ENCODE measurements at places on chromosomes 3 and 15.

DNA sequence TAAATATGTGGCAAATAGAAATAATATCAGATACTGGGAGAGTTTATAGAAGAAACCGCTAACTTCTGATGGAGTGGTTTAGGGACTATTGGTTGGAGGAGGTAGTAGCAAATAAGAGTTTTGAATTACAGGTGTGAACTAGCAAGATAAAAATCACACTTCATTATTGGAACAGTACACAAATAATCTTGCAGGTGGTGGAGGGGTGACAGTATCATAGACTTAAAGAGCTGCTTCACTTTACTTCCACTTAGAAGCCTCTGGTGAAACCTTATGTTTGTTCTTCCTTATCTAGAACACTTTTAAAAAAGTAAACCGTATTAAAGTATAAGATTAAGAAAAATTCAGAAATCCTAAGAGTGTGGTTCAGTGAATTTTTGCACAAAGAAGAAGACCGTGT lies 69.4 kb downstream of the MEF2A start:
- no peak for DNase-seq

- DNase-seq = no peak
These were observed 161.2 kb downstream of the FRMD5 start for GRCh38 chr15:44033894-44034293.

GRCh38 chr15:55221090-55222011 lies 24.6 kb upstream of the RSL24D1 start:
- no peak for DNase-seq

DNA sequence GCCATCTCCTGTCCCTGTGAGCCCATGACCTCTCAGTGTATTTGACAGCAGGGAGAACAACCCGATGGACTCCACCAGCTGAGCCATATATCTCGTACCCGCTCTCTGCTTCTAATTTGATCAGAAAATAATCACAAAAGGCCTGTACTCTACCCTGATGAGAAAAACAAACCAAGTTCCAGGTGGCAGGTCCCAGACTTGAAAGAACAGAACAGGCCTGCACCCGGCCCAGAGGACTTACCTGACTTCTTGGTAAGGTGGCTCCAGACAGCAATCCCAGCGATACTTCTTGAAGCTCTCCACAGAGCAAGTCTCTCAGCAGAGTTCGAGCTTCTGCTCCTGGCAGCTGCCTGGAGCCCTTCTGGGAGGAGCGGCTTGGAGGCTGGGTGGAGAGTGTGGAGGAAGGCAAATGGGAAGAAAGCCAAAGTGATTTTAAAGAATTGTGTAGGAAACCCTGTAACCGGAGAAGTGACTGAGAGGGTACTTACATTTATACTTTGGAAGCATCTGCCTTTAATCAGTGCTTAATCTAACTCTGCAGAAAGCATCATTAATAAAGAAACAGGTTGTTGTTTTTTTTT lies 91.6 kb downstream of the SCN11A start:
- DNase-seq = no peak

- DNase-seq = no peak
These were observed 15.3 kb downstream of the ZBTB47 start for GRCh38 chr3:42668793-42669217.

DNA sequence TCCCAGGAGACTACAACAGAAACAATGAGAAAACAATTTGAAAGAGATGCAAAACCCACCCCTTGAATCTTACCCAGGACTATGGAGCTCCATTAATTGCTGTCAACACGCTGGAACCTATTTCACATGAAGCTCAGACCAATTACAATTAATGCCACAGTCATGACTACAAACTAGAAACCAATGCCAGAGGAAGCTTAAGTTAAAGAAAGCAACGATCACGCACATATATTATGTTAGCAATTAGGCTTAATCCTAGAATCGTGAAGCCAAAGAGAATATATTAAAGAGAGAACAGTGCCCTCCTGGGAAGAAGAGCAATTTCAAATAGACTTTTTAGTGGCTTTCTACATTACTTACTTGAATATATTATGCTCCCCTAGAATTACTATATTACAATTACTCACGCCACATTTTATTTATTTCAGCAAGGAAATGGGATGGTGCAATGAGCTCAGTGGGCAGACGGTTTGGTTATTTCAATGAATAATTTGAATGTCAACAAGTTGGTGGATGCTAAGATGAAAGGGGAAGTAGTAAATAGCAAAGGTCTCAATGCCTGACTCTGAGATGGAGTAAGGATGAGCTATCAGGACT lies 125.5 kb downstream of the GREM1 start:
- no peak for DNase-seq

DNA sequence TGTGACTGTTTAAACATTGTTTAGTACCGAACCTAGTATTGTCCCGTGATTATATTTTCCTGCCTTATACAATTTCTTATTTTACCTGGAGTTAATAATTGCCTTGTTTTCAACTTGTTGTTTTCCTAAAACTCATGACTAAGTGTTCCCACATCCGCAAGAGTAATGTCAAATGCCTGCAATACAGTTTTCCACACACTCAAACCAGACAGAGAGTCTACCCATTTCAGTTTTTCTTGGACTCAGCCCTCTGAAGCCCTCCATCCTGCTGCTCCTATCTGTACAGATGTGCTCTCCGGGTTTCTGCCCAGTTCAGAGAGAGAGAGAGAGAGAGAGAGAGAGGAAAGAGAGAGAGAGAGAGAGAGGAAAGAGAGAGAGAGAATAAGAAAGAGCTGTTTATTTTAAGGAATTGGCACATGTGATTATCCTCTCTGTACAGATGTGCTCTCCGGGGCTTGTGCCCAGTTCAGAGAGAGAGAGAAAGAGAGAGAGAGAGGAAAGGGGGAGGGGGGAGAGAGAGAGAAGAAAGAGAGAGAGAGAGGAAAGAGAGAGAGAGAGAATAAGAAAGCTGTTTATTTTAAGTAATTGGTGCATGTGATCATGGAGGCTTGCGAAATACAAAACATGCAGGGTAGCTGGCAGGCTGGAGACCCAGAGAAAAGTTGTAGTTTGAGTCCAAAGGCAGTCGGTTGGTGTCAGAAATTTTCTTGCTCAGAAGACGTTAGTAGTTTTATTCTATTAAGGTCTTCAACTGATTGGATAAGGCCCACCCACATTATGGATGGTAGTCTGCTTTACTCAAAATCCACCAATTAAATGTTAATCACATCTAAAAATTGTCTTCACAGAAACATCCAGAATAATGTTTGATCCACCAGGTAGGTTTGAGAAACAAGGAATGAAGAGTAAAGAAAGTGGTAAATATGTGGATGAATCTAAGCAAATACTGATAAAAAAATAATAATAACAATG lies 104.1 kb upstream of the GOLGA8J start:
- DNase-seq = no peak

- no peak for DNase-seq
These were observed 1033.7 kb downstream of the ROBO1 start for GRCh38 chr3:78734048-78734637.

DNA sequence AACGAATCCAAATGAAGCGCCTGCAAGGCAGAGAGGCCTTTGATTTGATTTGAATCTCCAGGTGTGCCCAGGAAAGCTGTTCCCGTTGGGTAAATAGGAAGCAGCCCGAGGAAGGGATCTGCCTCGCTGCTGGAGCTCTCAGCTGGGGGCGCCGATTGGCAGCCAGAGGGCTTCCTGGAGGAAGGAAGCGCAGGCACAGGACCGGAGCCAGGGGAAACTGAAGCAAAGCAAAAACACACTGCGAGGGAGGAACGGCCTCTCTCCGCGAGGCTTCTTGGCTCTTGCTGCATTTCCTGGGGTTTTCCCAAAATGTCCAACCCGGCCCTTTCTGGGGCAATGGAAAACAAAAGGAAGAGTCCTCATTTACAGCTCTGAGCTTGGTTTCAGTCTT lies 80.3 kb downstream of the TMEM266 start:
- DNase-seq = no peak

DNA sequence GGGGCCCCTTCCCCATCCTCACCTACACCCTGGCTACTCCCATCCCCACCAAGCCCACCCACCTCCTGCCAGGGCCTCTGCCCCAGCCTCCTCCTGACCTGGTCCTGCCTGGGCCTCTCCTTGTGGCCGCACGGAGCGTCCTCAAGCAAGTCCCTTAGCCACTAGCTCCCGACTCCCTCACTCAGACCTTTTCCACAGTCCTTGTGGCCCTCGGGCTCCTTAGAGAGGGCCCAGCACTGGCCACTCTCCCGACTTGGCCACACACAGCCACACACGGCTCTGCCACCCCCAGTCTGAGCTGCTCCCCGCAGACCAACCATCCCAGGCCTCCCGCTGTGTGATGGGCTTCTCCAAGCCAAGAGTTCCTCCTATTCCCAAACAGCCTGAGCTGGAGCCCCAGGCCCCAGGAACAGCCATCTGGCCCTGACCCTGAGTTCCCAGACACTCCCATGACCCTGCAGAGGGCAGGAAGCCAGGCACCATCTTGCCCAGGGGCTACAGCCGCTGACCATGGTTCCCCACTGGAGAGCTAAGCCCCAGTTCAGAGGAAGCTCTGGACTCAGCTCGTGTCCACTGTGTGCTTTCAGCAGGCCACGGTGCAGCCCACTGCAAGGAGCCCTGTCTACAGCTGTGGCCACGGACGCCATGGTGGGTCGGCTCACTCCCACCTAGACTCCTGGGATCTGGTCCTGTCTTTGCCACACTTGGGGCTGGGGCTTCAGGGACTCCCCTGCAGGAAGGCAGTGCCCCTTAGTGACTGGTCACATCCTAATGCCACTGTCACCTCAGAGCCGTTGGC lies 7.0 kb upstream of the RAB43 start:
- no peak for DNase-seq

DNA sequence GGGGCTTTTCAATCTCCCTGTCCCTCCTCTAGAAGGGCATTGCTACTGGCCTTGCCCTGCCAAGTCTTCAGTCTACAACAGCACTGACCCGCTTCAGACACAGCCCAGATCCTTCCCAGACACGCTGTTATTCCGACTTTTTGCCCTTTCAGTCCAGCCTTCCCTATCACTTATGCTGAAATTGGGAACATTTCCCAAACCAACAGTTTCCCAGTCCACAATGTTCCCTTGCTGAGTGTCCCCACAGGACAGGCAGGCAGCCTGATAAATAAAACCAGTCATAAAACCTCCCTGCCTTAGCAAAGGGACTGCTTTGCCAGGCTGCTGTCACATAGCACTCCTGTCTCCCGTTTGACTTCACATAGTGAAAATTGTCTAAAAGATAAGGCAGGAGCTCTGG lies 43.5 kb downstream of the GOLGA6L2 start:
- no peak for DNase-seq

DNA sequence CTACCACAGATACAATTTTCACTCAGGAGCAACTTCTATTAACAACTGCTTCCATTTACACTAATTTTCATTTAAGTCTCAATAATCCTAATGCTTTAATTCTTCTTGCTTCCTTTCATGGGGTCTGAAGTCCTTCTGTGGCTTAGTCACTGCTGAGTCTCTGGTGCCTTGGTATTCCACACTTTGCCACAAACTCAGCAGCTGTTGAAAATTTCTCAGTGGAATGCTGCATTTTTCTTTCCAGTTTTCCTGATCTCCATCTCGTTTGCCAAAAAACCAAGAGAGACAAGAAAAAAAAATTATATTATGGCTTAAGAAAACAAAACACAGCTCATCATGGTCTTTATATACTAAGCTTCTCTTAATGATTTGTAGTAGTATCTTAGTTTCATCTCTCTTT lies 269.2 kb upstream of the AZI2 start:
- no peak for DNase-seq

GRCh38 chr3:195210266-195210973 lies 60.5 kb downstream of the XXYLT1 start:
- no peak for DNase-seq

- DNase-seq = no peak
These were observed 151.7 kb downstream of the TMEM108 start for GRCh38 chr3:133189893-133190292.

GRCh38 chr3:31445701-31446100 lies 87.0 kb upstream of the STT3B start:
- no peak for DNase-seq

- DNase-seq = no peak
These were observed 28.1 kb upstream of the GHSR start for GRCh38 chr3:172476347-172476746.

DNA sequence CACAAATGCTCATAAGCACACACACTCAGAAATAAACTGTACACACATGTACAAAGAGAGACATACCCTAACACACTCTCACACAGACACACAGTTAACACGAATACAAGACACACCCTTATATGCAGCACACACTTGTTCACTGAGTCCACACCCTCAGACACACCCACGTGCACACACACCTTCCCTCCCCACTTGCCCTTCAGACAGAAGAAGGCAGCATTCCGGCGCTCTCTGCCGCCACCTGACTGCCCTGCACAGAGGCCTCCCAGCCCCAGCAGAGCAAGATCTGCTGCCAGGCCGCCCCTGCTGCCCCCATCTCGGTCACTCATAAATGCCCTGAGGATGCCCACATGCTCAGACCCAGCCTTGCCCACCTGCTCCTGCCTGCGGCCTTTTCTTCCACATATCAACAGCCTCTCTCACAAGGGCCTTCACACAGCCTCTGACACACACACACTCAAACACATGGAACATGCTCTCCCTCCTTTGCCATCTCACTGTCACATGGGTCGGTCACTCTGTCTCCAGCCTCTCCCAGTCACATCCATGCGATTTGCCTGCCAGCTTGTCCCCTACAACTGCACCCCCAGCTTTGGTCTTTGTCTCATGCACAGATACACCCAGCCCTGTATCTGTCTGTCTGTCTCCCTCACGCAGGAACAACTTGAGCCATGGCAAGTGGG lies 71.1 kb downstream of the EPHB3 start:
- DNase-seq = no peak

GRCh38 chr3:4587061-4587837 lies 94.1 kb downstream of the ITPR1 start:
- DNase-seq = no peak

GRCh38 chr3:88452228-88452627 lies 302.5 kb downstream of the C3orf38 start:
- DNase-seq = no peak

- no peak for DNase-seq
These were observed 611 bp upstream of the SLC27A2 start for GRCh38 chr15:50181201-50181968.

DNA sequence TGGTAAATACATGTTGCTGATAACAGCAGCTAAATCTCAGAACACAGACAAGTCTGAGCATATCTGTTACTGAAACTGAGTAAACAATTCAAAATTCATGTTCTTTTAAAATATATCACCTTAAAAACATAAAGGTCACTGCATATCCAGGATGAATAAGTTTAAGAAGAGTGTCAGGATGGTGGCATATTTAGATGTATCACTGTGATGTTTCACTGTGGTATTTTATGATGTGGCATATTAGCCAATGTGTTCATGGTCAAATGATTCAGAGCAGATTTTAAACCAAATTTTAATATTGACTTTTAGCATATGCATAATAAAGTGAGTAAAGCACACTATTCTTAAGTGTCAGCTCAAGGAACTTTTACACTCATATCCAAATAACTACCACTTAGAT lies 346.4 kb upstream of the DPPA4 start:
- no peak for DNase-seq

- DNase-seq = no peak
These were observed 22.7 kb upstream of the IGF2BP2 start for GRCh38 chr3:185847506-185847905.

Data from posterior cingulate gyrus (tissue), 11 donors.